ENCODE measurements at places on chromosomes 6 and 20.

DNA sequence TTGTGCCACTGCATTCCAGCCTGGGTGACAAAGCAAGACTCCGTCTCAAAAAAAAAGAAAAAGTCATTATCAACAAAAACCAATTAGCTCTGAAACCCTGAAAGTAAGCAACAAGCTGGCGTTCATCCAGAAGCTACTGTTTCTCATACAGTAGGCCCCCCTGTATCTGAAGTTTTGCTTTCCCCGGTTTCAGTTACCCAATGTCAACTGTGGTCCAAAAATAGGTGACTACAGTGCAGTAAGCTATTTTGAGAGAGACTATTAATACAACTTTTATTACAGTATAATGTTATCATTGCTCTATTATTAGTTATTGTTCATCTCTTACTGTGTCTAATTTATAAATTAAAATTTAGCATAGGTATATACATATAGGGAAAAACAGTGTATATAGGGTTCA is 135.1 kb downstream of the KIF16B start:
- DNase-seq = no peak

GRCh38 chr6:122623279-122623678 is 13.1 kb downstream of the PKIB start:
- DNase-seq = no peak

- DNase-seq = no peak
These were observed 4.7 kb downstream of the PPIL4 start for GRCh38 chr6:149541139-149541538.

- DNase-seq = no peak
These were observed 40.7 kb downstream of the JPH2 start for GRCh38 chr20:44146272-44146671.

DNA sequence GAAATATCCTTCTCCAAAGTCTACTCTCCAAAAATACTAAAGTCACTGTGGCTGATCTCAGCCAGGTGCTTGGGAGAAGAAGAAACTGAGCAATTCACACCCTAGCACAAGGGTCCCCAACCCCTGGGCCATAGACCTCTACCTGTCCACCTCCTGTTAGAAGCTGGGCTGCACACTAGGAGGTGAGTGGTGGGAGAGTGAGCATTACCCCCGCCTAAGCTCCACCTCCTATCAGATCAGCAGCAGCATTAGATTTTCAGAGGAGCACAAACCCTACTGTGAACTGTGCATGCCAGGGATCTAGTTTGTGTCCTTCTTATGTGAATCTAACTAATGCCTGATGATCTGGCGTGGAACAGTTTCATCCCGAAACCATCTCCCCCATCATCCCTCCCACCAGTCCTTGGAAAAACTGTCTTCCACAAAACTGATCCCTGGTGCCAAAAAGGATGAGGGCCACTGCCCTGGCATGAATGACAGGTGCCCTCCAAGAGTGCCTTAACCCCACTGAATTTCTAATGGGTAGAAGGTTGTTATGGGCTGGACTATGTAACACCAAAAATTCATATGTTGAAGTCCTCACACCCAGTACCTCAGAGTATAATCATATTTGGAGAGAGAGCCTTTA is 109.2 kb upstream of the CDYL start:
- peak; percentile 57 for DNase-seq

- DNase-seq = no peak
These were observed 68.5 kb upstream of the NFATC2 start for GRCh38 chr20:51610761-51611624.

GRCh38 chr6:125001684-125002405 is 39.6 kb downstream of the RNF217 start:
- DNase-seq = no peak

GRCh38 chr6:79373880-79374279 is 139.4 kb upstream of the HMGN3 start:
- DNase-seq = no peak

DNA sequence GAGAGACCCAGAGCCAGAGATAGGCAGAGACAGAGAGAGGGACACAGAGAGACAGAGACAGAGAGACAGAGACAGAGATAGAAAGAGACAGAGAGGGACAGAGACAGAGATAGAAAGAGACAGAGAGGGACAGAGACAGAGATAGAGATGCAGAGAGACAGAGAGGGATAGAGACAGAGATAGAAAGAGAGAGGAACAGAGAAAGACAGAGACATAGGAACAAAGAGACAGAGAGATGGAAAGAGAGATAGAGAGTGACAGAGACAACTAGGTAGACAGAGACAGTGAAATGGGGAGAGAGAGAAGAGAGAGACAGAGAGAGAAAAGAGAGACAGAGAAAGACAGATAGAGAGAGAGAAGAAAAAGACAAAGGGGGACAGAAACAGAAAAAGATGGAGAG is 165.4 kb upstream of the FOXQ1 start:
- no peak for DNase-seq

DNA sequence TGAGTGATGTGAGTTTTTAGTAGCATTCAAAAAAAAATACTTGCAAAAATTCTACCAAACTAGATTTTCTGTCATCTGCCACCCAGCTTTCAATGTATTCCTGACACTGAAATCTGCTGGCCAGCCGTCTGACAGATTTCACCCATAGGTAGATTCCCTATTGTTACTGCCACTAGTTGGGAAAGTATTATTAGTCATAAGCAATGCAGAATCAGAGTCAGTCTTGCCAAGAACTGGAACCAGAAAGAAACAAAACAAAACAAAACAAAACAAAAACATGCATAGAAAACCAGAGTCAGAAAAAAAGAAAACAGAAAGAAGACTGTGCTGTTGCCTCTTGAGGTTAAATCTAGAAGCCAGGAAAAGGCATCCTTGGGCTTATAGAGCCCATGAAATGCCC is 293.1 kb upstream of the KCNQ5 start:
- no peak for DNase-seq

- no peak for DNase-seq
These were observed 868 bp downstream of the METTL24 start for GRCh38 chr6:110357298-110357663.

DNA sequence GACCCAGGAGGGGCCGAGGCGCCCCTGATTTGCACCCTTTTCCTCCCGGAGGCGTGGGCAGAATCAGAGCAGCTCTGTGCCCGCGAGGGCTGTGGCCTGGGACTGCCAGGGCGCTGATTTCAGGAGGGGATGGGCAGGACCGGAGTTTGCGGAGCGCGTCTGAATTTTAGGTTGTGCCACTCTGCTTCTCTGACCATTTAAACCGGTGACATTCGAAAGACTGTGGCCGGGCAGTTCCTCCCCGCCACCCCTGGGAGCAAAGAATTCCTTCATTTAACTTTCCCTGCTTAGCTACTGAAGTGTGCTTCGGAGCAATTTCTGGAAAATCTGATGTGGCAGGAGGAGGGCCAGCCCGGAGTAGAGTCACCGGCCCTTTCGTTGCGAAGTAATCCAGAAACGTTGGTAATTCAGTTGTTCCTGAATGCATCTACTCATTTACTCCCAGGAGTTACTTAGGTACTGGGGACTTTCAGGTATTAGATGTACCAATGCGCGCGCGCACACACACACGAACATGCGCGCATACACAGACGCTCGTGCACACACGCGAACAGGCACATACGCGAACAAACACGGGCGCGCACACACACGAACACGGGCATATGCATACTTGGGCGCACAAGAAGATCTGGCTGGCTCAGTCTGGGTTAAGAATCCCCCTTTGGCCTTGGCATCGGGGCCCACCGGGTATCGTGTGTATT is 568 bp downstream of the CCDC170 start:
- no peak for DNase-seq

DNA sequence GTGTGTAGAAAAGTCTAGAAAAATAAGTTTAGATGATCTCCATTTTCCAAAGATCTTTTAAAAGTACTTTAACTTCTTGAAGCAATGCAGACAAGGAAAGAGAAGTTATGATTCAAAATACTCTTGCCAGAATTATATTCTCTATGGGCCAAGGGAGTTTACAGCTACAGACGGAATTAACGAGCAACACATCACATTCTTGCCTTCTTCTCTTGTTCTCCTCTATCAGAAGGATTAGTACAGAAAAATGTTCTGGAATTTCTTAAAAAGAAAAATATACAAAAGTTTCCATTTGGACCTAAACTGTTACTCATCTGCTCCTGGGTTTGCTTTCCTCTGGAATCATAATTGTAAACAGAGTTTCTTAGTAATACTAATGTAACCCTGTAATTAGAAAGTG is 284.7 kb upstream of the HSF2 start:
- no peak for DNase-seq

DNA sequence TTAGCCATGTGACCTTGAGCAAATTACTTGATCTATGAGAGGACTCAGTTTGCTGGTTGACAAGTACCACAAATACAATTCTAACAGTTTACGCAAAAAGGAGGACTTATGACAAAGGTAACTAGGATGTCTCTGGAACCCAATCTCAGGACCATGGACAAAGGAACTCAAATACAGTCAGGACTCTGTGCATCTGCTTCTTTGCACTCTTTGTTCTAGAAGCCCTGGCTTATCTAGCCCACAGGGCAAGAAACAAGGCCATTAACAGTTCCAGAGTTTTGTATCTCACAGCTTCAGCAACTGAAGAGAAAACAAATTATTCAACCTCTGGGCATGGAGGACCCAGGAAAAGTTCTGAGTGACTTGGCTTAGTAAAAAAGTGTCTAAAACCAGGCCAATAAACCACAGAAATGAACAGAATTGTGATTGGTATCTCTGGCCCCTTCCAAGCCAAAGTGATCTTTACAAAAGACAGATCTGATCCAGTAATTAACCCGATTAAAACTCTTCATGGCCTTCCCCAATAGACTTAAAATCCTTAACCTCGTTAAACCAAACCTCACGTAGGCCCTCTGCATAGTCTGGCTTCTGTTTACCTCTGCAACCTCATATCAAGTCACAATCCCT is 5.9 kb downstream of the WASF1 start:
- DNase-seq = no peak

DNA sequence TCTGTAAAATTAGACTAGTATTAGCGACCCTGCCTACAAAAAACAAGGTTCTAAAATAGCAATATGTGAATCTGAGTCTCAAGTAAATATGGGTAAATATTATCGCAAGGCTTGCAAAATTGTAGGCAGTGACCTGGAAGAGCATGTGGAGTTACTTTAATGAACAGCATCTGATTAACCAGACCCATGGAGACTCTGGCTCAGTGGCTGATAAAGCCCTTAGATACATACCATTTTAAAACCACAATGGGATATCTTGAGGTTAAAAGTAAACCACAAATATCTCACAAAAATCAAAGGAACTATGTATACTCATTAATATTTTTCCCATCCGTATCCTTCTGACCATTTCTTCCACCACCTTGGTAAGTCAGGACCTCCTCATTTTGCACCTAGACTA is 187.0 kb downstream of the MTFR2 start:
- no peak for DNase-seq

DNA sequence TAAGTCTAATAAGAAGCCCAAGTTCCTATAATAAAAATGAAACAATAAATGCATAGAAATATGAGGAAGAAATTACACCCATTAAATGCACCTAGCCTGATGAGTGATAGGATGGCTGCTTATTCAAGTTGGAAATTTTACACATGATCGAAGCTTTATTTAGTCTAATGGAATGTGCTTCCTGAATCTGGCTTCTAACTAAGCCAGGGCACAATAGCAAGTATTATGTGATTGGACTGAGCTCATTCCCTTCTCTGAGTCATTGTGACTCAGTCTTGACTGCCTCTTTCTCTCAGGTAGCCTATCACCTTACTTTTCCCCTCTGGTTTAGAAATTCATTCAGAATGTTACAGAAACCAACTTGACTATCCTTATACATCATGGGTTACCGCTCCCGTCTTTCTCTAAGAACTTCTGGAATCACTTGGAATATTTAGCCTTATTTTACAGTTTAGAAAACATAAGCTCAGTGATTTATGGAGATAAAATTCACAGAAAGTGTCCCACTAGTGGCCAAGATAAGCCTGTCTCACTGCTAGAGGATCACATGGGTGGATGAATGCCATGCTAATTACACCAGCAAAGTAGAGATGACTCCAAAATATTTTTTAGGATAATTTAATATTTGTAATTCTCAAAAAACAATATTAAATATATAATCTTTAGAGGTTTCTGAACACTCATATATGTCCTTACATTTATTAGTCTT is 505.3 kb upstream of the JAG1 start:
- no peak for DNase-seq

DNA sequence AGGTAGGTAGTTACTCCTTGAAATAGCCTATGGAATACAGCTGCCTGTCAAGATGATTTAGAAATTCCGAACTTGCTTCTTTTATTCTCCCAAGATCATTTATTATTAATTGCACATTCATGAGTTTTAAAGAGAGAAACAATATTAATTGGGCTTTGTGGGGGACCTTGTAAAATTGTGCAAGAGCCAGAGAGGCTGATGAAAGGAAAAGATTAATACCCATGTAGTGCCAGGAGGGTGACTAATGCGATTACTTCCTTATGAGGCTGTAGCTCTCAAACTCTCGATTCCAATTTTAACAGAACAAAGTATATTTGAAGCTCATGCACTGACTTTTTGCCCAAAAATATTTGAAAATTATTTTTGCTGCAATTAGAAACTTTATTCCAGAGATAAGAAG is 423.8 kb upstream of the ID4 start:
- DNase-seq = no peak

DNA sequence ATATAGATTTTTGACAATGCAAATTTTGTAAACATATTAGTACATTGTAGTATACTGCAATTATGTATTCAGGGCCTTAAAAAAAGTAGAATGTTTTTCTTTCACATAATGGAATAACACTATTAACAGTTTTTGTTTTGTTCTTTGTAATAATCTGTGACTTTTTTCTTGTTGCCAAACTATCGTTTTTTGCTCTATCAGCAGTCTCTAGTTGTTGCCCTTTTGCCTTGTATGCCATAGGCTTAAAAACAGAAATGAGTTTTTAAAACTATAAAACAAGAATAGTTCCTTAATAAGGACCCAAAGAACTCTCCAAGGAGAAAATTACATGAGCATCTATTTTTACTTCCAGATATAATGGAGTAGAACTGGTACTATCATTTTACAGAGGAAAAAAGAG is 29.5 kb downstream of the REPS1 start:
- DNase-seq = no peak

- DNase-seq = no peak
These were observed 37.3 kb downstream of the RBM38 start for GRCh38 chr20:57428324-57429158.

DNA sequence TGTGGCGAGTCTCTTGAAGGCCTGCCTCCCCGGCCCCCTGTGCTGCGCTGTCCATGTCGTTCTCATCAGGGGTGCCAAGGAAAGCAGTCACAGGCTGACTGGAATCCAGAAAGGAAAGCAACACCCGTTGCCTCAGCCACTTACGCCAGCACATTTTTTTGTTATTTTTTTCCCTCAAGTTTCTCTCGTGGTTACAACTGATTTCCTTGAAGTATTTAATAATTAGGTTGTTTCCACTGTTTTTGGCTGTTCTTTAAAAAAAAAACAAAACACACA is 17.9 kb upstream of the SLC22A1 start:
- DNase-seq = no peak

- DNase-seq = no peak
These were observed 350.9 kb downstream of the SMOC2 start for GRCh38 chr6:168791917-168792316.

DNA sequence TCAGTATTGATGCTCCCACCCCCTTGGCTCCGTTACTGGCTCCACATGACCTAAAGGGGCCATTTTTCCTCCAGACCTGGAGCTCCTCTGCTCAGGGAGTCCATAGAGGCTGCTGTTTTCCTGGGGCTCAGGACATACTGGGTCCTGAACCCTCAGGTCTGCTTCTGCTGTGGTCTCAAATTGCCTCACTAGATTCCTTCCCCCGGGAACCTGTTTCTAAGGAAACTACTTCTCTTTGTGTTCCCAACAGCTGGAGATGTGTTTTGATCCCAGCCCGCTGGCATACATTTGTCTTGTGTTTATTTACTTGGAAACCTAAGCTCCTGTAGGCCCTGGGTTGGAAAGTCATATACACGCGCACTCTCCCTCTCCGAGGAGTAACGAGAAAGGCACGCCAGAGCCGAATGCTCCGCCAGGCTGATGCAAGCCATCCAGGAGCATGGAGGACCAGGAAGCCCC is 222.8 kb downstream of the UST start:
- no peak for DNase-seq
